Astrocyte of the spinal cord (primary cell): ENCODE measurements at places on chromosomes 6 and 20.

DNA sequence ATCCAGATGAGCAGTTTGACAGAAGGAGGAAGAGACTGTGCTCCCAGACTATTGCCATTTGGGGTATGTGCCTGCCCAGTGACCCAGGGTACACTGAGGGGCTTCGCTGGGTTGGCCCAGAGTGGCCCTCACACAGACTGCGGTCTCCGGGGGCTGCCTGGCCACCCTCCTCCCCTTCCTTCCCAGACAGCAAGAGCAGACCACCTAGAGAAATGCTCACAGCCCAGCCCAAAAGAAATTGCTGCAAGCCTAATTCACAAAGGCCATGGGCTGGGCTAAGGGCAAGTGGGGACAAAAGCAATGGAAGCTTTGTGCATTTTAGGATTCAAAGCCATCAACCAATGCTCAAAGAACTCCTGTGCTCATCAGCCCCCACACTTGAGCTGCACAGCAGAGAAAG, 277.6 kb downstream of the CDC5L start:
- no peak for DNase-seq

DNA sequence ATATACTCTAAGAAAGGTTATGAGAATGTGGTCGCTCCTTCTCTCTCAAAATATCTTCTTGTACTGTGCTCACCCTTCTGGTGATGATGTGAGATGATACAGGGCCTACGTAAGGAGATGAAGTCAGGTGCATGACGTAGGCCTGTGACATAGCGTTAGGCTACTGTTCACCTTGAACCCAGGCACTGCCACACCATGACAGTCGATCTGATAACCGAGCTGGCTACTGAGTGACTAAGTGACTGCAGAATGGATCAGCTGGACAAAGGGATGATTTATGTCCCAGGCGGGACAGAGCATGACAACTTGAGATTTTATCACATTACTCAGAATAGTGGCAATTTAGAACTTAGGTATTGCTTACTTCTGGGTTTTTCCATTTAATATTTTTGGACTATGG, 11.2 kb downstream of the SLC24A3 start:
- no peak for DNase-seq

DNA sequence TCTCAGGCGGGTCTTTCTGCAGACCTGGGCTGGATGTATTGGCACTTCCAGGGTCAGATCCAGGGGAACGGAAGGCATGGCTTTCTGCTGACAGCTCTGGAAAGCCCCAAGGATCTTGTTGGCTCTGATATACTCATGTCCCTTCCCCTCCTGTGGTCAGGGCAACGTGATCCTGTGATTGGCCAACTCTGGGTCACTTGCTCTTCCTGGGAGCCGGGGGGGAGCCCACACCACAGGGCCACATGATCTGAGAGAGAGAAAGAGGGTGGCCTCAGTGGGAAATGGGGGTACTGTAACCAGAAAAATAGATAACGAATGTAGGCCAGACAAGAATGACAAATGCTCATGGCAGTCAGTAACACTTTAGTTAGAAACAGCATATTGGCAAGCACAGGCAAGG, 223.0 kb downstream of the NFATC2 start:
- no peak for DNase-seq

DNA sequence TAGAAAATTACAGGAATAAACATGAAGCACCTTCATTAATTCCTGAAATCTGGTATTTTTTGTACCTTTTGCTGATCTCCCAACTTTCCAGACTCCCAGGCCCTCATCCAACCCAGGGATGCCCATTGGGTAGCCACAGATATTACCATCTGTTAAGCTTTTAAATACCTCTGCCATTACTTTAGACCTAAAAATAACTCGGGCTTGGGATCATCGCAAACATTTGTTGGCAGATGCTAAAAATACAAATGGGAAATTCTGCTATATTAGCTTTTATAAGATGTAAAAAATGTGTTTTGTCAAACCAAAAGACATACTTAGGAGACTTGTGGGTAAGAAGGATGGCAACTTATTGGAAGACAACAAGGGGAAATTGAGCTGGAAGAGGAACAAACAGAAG, 376.1 kb downstream of the CENPW start:
- DNase-seq = no peak

GRCh38 chr20:46701057-46701456, 8.4 kb upstream of the SLC2A10 start:
- DNase-seq = no peak

- peak; percentile 78 for DNase-seq
These were observed 1.7 kb downstream of the RPS6KA2 start for GRCh38 chr6:166625356-166625755.

GRCh38 chr6:109912118-109912517, 66.0 kb upstream of the GPR6 start:
- DNase-seq = no peak

GRCh38 chr6:10685092-10685915, 9.1 kb downstream of the C6orf52 start:
- no peak for DNase-seq

- DNase-seq = peak; percentile 88
These were observed 41.2 kb upstream of the NHSL1 start for GRCh38 chr6:138540468-138540867.

DNA sequence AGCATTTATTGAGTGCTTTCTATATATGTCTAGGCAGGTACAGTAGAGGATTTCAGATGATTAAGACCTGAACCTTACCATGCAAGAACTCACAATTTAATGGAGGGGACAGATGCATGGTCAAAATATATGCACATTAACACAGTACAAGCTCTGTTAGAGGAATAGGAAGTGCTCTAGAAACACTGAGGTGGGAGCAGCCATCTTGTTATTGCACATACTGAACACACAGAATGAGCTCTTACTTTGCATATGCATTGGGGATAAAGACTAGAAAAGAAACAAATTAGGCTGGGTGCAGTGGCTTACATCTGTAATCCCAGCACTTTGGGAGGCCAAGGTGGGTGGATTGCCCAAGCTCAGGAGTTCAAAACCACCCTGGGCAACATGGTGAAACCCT, 438.3 kb downstream of the UTRN start:
- no peak for DNase-seq

- DNase-seq = no peak
These were observed 178.8 kb downstream of the IBTK start for GRCh38 chr6:82068721-82069120.

DNA sequence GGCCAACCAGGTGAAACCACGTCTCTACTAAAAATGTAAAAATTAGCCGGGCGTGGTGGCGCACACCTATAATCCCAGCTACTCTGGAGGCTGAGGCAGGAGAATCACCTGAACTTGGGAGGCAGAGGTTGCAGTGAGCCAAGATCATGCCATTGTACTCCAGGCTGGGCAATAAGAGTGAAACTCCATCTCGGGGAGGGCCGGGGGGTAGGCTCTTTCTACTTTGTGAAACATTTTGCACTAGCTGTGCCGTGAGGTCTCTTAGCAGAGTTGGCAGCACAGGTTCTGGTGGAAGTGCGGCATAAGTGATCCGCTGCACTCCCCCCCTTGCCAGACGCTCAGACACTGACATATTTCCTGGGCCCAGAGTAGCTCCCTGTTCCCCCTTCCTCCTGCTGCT, 24.5 kb downstream of the PSMG4 start:
- DNase-seq = no peak

- DNase-seq = no peak
These were observed 27.2 kb downstream of the GSS start for GRCh38 chr20:34928411-34928810.

GRCh38 chr6:6588064-6588923, at the start of gene LY86:
LY86 (plus strand) TSS chr6:6588720; CDS start chr6:6588735, 15 bp downstream.
- no peak for DNase-seq

DNA sequence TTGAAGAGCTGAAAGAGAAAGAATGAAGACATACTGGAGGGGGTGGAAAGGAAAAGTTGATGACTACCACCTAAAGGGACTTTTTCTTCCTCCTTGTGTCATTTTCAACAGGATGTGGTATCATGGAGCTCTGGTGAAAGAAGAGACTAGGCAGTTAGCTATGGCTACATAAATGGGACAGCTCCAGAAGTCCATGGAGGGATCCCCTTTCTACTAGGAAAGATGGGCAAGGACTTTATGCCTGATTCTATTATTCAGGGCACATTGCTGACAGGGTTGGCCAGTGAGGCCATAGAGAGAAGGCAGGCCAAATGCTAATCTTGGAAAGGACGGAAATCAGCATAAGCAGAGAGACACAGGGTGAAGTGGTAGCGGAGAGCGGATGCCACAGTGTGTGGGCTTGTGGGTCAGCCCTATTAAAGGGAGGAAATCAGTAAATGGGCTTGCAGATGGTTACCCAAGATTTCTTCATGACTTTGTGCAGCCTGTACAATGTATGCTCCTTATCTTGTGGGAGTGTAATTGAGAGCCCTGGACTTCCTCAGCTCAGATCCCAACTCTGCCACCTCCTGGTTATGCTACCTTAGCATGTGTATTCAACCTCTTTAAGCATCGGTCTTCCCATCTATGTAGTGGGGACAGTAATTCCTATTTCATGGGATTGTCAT, 77.4 kb upstream of the TMEM170B start:
- DNase-seq = peak; percentile 13

GRCh38 chr6:10598084-10598960, 77.2 kb downstream of the GCNT2 start:
- DNase-seq = no peak

DNA sequence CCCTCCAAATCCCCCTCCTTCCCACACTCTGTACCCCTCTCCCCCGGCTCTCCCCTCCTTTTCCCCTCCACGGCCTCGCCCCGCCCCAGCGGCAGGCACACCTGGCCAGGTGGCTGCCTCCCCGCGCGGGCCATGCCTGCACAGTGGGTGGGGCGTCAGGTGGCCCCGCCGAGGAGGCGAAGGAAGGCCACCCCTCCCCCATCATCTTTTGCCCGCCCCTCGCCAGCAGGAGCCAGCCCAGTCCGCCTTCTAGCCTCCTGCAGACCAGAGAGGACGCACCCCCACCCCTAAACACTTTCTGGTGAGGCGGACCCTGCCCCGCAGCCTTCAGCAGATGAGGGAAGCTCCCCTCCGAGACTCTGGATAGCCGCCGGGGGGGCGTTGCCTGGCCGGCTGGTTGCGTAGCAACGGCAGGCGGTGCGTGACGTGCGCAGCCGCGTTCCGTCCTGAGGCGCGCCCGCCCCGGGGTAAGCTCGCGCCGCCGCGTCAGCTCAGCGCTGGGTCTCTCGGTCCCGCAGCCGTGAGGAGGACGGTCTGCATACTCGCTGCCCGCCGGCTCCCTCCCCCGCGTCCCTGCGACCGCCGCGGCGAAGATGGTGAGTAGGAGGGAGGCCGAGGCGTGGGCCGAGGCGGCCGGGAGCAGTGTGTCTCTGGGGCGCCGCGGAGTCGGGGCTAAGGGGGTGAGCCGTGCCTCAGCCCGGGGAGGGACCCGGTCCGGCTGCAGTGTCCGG, at the start of gene DSTN:
Gene DSTN, plus strand, starts transcription at position 460 of the 731 bp plus-strand sequence. Its CDS starts 134 bp downstream, at position 594.
- DNase-seq = peak; percentile 97

- peak; percentile 49 for DNase-seq
These were observed 48.2 kb upstream of the RALY start for GRCh38 chr20:33945391-33946081.

DNA sequence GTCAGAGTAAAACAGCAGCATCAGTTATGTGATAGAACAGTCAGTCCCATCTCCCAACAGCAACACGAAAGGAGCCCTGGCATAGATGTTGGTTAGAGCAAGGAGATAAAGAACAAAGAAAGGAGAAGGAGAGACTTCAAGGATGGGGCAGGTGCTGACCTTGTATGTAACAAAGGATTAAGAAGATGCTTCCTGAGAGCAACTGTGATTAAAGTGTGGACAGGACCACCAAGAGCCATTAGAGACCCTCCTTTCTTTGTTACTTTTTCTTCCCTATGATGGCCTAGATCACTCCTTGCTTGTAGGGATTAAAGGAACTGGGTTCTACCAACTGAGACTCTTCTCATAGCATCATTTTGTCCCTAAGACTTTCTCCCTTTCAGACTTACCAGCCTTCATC, 75.2 kb upstream of the GPR6 start:
- no peak for DNase-seq

GRCh38 chr6:125748406-125749172, 843 bp upstream of the HEY2 start:
- peak; percentile 36 for DNase-seq

DNA sequence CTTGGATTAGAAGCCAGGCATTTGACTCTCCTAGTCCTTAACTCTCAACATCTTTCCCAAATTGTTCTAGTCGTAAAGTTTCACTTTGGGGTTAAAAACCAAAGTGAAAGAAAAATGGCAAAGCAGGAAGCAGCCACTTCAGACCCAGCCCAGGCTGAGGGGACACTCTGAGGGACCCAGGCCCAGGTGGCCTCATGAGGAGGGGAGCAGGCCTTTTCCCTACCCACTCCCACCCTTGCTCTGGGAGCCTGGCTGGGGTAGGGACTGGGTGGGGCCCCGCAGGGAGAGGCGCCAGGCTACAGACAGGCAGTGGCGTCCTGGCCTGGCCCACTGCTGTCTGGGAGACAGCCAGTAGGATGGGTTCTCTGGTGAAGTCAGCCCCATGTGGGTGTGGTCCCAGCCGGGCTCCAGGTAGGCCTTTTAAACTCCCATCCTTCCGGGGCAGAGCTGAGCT, 68.7 kb upstream of the MYL9 start:
- DNase-seq = no peak

GRCh38 chr6:91142154-91142553, 555.3 kb upstream of the MAP3K7 start:
- no peak for DNase-seq

- no peak for DNase-seq
These were observed 5.1 kb downstream of the VPS16 start for GRCh38 chr20:2845607-2846006.

GRCh38 chr20:45111799-45112471, 3.0 kb downstream of the WFDC5 start:
- DNase-seq = no peak

- peak; percentile 80 for DNase-seq
These were observed 751 bp downstream of the MAP3K4 start for GRCh38 chr6:160992061-160992979.

GRCh38 chr20:33279261-33279910, 3.6 kb upstream of the BPIFB1 start:
- DNase-seq = no peak

- DNase-seq = no peak
These were observed 198.1 kb upstream of the SGK1 start for GRCh38 chr6:134515986-134516385.

DNA sequence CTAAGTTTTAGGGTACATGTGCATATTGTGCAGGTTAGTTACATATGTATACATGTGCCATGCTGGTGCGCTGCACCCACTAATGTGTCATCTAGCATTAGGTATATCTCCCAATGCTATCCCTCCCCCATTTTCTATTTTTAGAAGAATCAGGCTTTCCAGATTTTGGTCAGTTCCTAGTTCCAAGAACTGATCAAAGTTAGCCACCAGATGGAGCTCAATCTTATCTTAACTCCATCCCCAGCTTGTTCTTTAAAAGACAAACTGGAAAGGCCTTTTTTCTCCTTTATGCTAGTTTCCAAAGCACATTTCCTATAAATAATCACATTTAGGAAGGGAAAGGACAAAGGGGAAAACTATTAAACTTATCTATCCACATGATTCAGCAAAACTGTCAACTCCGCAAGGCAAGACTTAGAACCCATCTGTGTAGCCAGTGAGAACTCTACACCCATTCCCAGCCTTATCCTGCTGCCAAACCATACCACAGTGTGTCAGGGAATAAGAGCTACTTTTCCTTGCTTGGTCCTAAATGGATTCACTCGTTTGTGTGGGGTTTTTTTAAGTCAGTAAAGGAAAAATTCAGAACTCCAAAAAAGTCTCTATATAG, 22.8 kb upstream of the KHDC1 start:
- peak; percentile 72 for DNase-seq
